Activated T-cell treated with anti-CD3 and anti-CD28 coated beads, Interleukin-2, amount 50 U/mL, for 72 hours (primary cell): ENCODE measurements at places on chromosomes 2 and 18. TPM values are rescaled to one million over a fixed set of nuclear protein-coding genes. Genes with fewer than 3 reads are reported as not detected.

- H3K36me3 ChIP-seq = no peaks in the 10 kb centered on the region
- H3K27ac ChIP-seq = no peak overlapping the region
- H3K27me3 ChIP-seq = no peaks in the 10 kb centered on the region
- DNase-seq = no peak
- no peaks in the 10 kb centered on the region for H3K4me1 ChIP-seq
Observed at GRCh38 chr2:71962911-71963694, 184.6 kb downstream of the CYP26B1 start.

DNA sequence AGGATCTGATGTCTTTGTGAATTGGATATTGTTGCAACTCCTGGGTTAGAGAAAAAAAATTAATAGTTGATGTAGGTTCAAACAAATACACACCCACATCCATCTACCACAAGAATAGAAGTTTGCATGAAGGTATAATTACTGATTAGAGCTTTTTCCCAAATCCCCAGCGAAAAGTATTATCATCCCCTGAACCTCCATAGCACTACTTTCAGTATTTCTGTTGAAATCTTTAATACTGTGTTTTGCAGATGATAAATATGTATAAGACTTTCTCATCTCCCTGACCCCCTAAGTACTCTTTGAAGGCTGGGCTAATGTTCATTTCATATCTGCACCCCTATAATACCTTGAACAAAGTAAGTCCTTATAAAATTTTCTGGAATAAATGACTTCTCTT, 6.4 kb downstream of the FN1 start:
- H3K4me3 ChIP-seq = no peak overlapping the region
- peaks cover 61% of the 10 kb centered on the region for H3K27me3 ChIP-seq
- DNase-seq = no peak
- no peaks in the 10 kb centered on the region for H3K36me3 ChIP-seq
- H3K4me1 ChIP-seq = no peaks in the 10 kb centered on the region

GAL3ST2 gene
- 0.82 TPM for total RNA-seq

DNA sequence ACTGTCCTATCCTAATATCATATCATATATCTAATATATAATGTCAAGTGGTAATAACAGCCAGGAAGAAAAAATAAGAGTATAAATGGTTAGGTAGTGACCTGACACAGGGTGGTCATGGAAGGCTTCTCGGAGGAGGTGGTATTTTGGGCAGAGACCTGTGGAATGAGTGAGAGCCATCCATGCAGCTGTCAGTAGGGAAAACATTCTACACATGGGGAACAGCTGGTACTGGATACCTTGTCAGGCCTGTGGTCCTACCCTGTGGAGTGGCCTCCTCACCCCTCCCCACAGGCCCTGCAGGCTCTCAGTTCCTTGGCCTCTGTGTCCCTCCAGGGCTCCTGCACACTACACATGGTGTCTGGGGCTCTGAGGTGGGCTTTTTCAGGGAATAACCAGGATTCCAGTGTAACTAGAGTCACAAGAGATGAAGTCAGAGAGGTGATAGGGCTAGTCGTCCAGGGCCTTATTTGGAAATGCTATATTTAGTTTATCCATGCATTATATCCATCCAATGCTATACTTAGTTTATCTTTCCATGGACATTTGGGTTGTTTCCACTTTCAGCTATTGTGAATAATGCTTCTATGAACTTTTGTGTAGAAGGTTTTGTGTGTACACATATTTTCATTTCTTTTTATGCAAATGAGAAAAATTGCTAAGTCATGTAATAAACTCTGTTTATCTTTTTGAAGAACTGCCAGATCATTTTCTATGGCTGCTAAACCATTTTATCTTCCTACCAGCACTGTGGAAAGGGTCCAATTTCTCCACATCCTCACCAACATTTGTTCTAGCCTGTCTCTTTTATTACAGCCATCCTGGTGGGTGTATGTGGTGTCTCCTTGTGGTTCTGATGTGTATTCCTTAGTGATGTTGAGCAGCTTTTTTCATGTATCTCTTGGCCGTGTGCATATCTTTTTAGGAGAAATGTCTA, 75.6 kb downstream of the TPGS2 start:
- no peaks in the 10 kb centered on the region for H3K4me1 ChIP-seq
- H3K27me3 ChIP-seq = peaks cover 18% of the 10 kb centered on the region
- no peak overlapping the region for H3K27ac ChIP-seq
- H3K4me3 ChIP-seq = no peak overlapping the region
- DNase-seq = no peak

DNA sequence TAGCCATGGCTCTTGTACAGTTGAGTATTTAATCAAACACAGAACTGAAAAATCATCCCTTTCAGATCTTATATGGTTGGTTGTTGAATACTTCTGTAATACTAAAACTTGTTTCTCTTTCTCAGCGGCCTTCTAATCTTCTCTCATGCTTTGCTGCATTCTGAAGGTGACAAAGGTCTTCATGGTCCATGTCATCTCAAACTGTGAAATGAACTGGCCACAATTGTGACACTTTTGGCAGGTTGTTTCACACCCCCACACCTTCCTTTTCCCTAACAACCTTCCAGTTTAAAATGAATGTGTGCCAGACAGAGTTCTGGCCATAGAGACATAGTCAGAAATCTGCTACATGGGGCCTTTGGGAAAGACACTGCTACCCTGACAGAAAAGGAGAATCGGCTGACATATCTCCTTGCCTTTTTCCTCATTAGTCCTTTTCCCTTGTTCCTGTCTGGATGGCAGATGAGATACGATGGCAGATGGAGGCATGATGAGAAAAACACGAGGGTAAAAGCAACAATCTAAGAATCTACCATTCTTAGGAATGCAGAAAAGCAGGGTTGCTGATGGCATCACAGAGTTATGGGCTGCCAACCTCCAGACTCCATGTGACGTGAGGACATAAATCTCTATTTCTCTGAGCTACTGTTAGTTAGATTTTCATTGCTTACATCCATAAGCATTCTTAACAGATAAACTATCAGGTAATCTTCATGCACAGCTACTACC, 106.5 kb downstream of the PIGN start:
- no peaks in the 10 kb centered on the region for H3K36me3 ChIP-seq
- no peak overlapping the region for H3K4me3 ChIP-seq
- no peak for DNase-seq
- H3K4me1 ChIP-seq = no peaks in the 10 kb centered on the region

DNA sequence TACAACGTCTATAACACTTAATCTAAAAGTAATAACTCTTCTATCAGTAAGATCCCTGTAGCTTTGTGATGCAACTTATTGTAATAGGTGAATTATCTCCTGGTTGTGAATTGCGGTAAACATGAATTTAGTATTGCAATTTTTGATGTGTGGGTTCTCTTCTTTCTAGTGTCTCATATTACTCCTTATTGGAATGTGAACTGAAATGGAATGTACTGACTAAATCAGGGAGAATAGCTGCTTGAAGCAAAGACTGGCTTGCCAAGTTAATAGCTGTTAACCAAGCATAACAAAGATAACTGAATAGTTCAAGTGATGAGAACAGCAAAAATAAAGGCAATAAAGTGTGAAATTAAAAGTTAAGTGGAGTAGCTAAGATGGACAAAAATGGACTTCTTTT, 60.5 kb upstream of the TFPI start:
- H3K36me3 ChIP-seq = no peaks in the 10 kb centered on the region
- no peaks in the 10 kb centered on the region for H3K27me3 ChIP-seq
- H3K27ac ChIP-seq = no peak overlapping the region
- no peak overlapping the region for H3K4me3 ChIP-seq
- no peak for DNase-seq
- no peaks in the 10 kb centered on the region for H3K4me1 ChIP-seq

DNA sequence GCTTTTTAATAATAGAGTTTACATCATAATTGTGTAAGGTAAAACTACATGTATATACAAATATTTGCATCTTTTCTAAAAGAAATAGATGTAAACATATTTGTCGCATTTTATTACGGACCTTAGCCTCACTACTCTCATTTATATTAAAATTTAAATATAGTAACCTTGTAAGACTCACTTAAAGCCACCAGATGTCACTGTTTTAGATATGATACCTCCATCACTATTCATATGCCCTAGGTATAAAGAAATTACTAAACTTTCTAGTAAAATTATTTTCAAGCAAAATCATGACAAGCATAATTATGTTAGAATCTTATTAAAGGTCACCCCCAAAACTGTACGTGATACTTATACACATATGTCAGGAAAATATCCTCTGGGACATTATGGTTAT, 674.3 kb upstream of the REG3G start:
- no peaks in the 10 kb centered on the region for H3K4me1 ChIP-seq
- no peak for DNase-seq
- H3K4me3 ChIP-seq = no peak overlapping the region

GRCh38 chr2:168190590-168191336, 56.6 kb downstream of the STK39 start:
- H3K27ac ChIP-seq = no peak overlapping the region
- no peaks in the 10 kb centered on the region for H3K36me3 ChIP-seq
- DNase-seq = no peak
- H3K4me3 ChIP-seq = no peak overlapping the region
- H3K4me1 ChIP-seq = peaks cover 77% of the 10 kb centered on the region

FOXI3 gene
- total RNA-seq = not detected

ASB18 gene
- not detected for total RNA-seq

ZSCAN30 gene
- 47.2 TPM for total RNA-seq

SP9 gene
- total RNA-seq = not detected

GRCh38 chr2:161067846-161068350, 92.3 kb upstream of the TANK start:
- H3K27me3 ChIP-seq = no peaks in the 10 kb centered on the region
- DNase-seq = no peak
- H3K4me3 ChIP-seq = no peak overlapping the region
- H3K4me1 ChIP-seq = peaks cover 7% of the 10 kb centered on the region
- H3K27ac ChIP-seq = no peak overlapping the region

GRCh38 chr2:85272357-85272756, 55.4 kb downstream of the TGOLN2 start:
- H3K4me1 ChIP-seq = no peaks in the 10 kb centered on the region
- no peak for DNase-seq
- H3K4me3 ChIP-seq = no peak overlapping the region
- peaks cover 5% of the 10 kb centered on the region for H3K27me3 ChIP-seq
- no peaks in the 10 kb centered on the region for H3K36me3 ChIP-seq
- no peak overlapping the region for H3K27ac ChIP-seq

DNA sequence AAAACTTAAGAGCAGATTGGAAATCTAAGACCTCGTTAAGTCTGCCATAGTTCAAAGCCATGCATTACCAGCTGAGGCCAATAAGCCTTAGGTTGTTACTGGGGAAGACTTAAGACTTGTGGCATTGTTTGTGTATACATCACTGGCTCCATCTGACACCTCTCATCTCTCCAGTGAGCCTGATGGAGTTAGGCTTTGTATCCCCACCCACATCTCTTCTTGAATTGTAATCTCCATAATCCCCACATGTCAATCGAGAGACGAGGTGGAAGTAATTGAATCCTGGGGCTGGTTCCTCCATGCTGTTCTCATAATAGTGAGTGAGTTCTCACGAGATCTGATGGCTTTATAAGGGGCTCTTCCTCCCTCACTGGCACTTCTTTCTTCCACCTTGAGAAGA, 404.6 kb downstream of the ARHGAP15 start:
- no peak for DNase-seq
- no peaks in the 10 kb centered on the region for H3K27me3 ChIP-seq
- peaks cover 10% of the 10 kb centered on the region for H3K4me1 ChIP-seq
- H3K4me3 ChIP-seq = no peak overlapping the region
- peaks cover 19% of the 10 kb centered on the region for H3K36me3 ChIP-seq
